ENCODE measurements at places on chromosomes 11 and 22.

DNA sequence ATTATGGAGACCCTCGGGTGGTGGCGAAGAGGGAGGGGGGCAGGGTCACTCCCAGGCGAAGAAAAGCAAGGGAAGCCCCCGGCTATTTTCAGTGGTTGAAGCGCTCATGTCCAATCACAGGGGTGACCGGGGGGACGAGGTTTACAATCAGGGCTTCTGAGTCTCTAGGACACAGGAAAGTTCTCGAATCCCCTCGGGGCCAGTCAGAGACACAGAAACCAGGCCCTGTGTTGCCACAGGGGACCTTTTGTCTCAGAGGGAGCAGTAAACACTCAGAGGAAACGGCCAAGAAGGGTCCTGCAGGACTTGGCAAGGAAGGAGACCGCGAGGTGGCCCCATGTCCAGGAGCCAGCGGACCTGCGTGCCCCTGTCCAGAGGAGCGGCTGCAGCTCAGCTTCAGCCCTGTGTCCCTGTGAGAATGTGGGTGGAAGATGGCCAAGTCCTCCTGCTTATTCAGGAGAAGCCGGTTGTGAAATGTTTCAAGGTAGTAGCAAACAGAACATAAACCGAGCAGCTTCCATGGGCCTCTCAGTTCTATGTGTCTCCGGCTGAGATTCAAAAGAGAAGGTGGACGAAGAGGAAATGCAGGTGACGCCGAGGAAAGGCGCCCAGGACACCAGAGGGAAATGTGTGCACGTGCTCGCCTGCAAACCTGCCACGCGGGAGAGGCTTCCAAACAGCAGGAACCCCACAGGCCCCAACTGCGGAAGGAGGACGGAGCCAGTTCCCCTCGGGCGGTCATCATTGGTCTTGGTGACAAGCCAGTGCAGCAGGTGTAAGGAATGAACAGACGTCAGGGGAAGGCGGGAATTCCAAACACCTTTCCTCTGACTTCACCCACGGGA is 357.6 kb downstream of the BRD1 start:
- DNase-seq: no peak

DNA sequence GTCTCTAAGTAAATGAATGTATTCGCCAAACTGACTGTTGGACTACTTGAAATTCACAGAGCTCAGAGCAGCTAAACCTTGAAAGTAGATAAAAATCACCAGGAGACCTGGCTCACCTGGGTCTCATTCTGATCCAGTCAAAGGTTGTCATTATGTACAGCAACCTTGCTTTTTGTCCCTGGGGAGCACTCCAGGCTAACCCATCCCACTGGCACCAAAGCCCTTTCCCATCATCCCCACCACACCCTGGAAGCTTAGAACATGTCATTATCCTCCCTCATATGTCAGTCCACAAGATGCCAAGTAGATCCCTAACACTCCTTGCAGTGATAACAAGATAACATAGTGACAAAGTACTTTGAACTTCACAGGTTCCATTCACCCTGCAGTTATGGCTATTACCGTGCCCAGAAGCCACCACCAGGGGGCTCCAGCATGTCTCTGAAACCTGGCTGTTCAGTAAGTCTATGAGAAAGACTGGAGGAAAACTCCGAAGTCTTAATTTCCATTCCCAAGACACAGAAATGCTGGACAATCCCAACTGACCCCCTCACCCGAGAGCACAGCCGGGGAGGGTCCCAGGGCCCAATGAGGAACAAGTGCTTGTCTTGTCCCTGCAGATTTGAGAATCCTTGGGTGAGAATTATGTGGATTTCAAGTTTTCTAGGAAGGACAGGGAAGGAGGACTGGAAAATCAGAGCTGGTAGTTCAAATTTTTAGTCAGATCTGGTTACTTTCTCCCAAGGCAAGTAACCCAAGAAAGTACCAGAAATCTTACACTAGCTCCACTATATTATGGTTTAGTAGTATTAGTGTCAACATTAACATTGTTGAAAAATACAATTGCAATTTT is 43.0 kb upstream of the USP47 start:
- DNase-seq: peak; percentile 4

GRCh38 chr11:105181100-105181499 is 41.5 kb upstream of the CARD18 start:
- no peak for DNase-seq

DNA sequence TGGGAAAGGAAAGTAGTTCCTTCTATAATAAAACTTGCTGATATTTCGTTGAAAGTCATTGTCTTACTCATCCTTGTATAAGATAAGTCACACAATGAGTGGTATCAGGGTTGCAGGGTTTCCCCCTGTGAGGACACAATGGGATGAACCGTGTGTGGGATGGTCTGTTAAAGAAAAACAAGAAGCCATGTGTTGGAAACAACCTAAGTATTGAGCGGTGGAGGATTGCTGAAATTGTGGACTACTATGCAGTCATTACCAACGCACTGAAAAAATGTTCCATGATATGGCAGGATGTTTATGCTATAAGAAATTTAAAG is 28.6 kb downstream of the PTPRJ start:
- DNase-seq: no peak

- no peak for DNase-seq
Observed at GRCh38 chr11:8230178-8230859, 33.4 kb downstream of the LMO1 start.

- no peak for DNase-seq
Observed at GRCh38 chr22:20179455-20180244, 28.8 kb upstream of the CCDC188 start.

DNA sequence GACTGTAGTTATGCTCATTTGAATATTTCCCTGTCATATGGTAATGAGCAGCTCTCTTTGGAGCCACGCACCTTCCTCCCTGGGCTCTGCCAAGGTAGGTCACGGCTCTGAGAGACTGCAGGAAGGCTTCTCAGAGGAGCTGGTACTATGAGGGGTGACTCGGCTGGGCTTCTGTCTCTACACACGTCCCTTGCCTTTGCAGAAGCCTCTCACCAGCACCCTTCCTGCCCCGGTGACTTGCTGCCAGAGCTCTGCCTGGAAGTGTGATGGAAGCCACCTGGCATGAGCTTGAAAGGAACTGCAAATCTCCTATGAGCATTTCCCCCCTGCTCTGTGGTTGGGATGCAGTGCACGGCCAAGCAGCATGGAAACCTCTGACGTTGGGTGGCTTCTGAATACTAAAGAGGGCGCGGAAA is 74.2 kb downstream of the KIRREL3 start:
- DNase-seq: no peak

DNA sequence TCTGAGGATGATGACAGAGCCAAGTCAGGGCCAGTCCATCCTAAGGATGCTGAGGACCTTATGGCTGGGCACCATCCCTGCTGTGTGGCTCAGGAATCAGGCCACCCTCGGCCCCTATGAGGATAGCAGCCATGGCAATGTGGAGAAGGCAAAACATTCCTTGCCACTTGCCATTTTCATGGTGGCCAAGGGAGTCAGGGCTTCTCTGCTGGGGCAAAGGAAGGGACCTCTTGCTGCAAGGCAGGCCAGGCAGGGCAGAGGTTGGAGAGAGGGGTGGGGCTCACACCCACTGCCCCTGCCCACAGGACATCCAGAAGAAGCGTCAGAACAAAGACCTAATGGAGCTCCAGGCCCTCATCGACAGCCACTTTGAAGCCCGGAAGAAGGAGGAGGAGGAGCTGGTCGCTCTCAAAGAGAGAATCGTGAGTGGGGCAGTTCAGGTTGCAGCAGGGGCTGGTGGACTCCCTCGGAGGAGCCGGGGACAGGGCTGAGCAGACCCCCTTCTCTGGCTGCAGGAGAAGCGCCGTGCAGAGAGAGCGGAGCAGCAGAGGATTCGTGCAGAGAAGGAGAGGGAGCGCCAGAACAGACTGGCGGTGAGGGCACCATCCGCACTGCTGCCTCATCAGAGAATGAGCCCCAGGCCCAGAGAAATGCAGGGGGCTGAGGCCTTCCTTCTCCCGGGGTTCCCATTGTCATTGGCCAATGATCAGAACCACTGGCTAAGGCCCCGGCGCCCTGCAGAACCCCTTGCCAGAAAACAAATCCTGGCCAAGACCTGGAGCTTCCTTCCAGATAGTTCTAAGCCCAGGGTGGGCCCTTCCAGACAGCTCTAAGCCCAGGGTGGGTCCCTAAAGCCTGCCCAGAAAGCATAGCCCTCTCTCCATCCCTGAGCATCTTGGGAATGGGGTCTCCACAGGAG is 13.5 kb upstream of the MRPL23 start:
- no peak for DNase-seq

DNA sequence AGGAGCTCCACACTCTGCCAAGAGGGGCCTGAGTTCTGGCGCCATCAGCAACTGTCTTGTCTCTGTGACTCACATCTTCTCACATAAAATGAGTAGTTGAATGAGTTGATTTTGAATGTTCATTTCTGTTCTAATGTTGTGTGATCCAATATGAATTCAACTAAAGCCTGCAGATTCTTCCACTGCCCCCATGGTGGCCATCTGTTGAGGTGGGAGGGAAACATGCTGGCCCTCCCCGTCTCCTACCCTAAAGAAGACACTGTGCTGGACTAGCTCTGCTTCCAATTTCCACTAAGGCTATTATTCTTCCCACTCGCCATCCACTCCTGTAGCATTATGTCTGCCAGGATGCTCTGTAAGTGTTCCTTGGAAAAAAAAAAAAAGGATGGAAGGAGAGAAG is 555.6 kb upstream of the LARGE1 start:
- no peak for DNase-seq

- no peak for DNase-seq
Observed at GRCh38 chr11:36048496-36049247, 104.8 kb downstream of the LDLRAD3 start.

DNA sequence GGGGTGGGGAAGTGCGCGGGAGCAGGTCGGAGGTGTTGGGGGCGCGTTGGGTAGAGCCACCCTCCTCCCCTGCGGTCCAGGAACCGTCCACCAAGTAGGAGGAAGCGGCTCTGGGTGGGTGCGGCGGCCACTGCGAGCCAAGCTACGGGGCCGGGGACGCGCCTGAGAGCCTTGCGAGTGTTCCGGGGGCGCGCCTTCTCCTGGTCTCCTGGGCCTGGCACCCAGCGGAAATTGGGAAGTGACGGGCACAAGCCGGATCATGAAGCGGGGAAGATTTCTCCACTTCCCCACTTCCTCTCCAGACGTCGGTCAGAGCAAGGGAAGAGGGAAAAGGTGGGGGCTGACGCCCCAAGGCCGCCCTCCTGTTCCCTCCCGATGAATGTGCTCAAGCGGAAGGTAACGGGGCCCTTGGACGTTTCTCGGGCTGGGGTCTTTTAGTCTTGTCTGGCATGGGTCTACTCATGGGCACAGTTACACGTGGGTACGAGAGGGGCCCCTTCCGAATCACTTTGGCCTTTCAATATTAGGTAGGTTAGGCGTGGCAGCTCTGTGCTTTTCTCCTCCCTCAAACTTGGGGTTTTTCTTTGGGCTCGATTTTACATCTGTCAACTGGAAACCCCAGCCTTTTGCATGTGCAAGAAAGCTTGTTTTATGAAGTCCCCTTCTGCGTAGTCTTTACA is 865 bp downstream of the RBM14 start:
- DNase-seq: no peak

DNA sequence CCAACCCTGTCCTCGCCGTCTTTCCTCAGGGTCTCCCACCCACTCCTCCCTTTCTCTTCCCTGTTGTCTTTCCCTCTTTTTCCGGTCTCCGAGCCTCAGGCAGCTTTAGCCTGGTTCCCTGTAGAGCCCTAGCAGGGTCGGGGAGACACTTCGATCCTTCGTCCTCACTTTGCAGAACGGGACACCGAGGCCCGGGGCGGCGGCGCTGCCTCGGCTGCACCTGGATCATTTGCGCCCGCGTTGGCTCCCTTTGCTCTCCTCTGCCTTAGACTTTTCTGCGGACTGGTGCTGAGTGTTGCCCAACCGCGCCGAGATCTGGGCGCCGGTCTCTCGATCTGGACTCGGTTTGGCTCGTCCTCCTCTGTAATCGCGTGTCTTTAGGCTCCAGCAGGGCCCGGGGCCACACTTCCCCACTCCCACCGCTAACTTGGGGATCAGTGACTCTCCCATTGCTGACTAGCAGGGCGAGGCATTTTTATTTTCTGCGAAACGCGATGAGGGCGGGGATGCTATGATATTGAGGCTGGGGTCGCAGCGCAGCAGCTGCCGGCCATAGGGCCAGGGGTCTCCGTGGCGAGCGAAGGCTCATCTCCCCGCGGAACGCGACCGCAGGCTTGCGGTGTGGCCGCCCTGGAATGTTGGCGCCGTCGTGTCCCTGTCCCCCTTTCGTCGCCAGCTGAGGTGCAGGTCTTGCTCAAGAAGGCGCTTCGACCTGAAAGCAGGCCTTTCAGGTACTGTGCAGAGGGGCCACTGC is 1.6 kb upstream of the E2F8 start:
- DNase-seq: no peak

DNA sequence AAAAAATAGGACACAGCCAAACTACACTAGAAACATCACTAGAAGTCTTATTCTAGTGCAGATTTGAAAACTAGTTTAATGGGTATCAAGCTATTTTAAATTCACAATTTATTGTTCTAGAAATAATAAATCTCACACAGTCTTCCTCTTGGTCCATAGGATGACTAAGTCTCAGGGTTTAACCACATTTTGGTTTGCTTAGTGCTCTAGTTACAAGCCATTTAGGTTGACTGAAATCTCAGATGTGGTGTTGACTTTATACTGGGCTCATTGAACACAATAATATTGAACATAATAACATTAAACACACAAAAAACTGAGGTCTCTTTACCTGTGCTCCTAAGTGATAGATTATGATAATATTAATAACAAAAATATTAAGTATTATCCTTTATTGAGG is 760.3 kb upstream of the CCDC179 start:
- DNase-seq: no peak

- no peak for DNase-seq
Observed at GRCh38 chr11:36467916-36468315, 42.2 kb downstream of the TRAF6 start.

GRCh38 chr22:46763051-46763705 is 728 bp downstream of the TBC1D22A start:
- DNase-seq: no peak

GRCh38 chr11:132898021-132898420 is 634.3 kb downstream of the OPCML start:
- DNase-seq: no peak

GRCh38 chr11:81967242-81967641 is 766.4 kb downstream of the FAM181B start:
- DNase-seq: no peak

DNA sequence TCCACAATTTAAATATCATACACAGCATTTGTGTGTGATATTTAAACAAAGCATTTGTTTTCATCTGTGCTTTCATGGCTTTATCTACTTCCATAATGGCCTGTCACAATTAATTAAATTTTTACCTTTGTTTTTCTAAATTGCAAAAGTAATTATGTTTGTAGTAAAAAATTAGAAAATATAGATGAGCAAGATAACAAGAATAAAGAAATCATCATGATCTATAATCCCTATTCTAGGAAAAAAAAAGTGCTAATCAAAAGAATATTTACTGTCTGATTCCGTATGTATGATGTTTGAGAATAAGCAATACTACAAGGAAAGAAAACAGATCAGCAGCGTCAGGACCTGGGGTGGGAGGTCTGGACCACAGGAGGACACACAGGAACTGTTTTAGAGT is 149.9 kb downstream of the NCAM1 start:
- DNase-seq: no peak

All from DMS 273 treated with DMSO at 0.1 percent for 48 hours (cell line).